G401 (cell line): ENCODE measurements at places on chromosomes 3 and 15.

- DNase-seq, result no peak
Measured at GRCh38 chr15:83178869-83179325, 28.7 kb downstream of the HDGFL3 start.

GRCh38 chr15:71079208-71080044 is 35.8 kb upstream of the THSD4 start:
- no peak for DNase-seq

DNA sequence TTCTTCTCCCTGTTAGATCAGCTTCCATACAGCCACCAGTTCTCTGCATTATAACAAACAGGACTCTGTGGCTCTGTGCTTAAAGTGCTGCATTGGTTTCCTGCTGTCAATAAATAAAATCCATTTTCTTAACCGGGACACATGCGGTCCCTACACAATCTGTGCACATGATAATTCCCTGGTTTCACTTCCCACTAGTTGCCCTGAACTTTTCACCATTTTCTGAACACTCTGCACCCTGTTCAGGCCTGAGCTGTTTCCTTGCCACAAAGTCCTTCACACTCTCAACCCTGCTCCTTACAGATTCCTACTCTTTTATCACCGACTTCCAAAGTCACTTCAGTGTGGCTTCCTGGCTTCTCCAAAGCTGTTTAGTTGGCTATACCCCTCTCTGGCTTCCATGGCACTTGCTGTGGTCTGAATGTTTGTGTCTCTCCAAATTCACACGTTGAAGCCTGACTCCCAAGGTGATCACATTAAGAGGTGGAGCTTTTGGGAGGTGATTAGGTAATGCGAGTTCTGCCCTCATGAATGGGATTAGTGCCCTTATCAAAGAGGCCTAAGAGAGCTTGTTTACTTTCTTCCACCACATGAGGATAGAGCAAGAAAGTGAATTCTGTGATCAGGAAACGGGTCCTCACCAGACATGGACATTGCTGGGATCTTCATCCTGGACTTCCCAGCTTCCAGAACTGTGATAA is 233.4 kb downstream of the CHST2 start:
- DNase-seq, result no peak

DNA sequence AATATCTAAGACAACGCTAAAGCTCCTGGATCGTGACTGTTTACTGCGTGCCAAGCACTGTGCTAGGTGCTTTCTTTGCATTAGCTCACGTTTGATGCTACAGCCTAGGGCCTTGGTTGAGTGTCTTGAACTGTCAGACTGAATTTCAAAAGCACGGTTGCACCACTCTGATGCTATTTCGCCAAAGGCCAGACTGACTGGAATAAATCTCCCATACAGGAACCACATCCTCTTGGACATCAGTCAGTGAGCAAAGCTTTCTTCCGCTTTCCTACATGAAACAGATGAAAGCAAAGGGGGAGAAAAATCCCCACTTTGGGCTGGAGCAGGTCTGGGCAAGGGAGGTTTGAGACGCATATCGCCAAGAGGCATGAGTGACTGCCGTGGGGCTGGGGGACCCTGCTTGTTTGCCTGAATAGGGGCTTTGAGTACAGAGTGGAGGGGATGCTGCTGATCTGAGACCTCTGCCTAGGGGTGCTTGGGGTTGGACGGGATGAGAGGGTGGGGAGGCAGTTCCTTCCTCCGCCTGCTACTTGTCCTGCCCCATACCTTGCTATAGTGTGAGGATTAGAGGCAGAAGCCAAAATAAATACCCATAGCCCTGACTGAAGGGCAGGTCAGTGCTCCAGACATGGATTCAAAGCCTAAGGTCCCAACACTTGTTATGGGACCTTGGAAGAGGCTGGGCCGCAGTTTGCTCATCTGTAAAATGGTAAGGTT is 5.3 kb downstream of the FGD5 start:
- no peak for DNase-seq

DNA sequence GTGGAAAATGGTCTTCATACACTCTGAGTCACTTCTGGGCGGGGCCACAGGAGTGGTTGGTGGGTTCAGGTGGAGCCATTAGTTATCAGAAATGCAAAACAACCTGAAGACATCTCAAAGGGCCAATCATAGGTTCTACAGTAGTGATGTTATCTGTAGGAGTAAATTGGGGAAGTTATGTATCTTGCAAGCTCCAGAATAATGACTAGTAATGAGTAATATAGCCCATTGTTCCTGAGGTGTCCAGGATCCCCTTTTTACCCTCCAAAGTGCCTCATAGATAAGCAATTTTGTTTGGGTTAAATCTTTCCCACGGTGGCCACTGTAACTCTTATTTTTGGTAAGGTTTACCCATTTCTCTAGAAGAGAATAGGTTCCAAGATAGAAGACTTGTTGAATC is 91.7 kb downstream of the PIK3R4 start:
- no peak for DNase-seq

DNA sequence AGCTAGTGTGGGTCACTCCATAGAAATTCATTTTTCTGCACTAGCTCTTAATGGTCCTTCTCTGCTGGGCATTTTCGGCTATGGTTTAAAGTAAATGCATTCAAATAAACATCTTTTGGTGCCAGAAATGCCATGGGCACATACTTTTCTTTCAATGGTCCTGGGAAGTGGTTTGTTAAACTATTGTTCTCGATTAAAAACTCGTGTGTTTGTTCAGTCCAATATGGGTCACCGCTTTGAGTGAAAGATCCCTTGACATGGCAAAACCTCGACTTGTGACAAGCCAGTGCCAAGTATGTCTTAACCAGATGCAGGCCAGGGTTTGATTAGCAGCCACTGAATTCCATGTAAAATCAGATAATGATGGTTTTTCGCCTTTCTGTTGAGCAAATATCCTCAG is 331.9 kb upstream of the WNT5A start:
- no peak for DNase-seq

DNA sequence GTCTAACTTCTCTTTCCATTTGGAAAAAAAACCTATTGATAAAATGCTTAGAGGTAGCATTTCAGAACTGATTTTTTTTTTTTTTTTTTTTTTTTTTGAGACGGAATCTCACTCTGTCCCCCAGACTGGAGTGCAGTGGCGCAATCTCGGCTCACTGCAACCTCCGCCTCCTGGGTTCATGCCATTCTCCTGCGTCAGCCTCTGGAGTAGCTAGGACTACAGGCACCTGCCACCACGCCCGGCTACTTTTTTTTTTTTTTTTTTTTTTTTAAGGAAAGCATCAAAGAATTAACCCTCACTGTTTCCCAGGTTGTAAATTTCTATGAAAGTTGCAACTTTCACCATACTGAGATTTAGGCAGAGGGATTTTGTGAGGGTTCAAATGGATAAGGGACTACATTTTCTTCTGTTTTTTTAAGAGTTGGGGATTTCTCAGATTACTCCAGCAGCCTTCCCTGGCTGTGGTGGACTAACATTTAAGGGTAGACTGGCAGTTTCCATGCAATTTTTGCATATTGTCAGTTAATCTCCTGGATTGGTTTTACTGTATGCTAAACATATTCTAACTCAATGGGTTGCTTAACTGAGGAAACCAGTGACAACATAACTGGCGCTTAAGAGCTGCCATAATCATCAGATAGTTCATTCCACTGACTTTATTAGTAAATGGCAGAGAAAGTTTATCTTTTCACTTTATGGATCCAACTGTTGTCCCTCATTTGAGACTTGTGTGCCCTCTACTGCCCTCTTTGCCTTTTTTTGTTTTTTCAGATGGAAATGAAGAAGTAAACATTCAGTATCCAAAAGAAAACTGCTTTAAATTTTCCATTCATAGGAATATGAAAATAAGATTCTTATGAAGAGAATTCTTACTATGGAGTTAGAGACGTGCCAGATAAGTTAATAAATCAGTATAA is 93.7 kb downstream of the NPTN start:
- DNase-seq, result no peak

DNA sequence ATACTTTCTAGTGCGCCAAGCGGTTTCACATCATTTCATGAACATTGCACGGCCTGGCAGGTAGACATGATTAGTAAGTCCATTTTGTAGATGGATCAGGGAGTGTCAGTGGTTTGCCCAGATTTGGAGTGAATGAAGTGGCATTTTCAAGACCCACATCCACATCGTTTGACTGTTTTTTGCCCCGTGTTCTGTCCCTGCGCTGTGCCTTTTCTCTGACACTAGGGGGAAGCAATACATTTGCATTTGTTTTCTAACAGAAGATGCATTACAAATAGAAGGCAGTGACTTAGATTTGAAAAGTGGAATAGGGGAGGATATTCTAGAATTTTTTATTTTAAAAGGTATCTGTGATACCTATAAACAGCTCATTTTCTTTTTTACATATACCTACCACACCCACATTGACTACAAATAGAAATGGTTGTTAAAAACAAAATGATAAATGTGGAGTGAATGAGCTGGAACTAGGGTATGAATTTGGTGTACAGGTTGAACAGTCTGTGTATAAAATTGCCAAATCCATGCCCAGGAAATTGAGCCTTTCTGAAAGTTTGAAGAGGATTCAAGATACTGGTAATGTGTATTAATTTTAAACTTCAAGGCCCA is 98.0 kb downstream of the USP13 start:
- peak; percentile 16 for DNase-seq

GRCh38 chr15:66241908-66242285 is 11.7 kb downstream of the MEGF11 start:
- DNase-seq, result no peak
